ENCODE measurements at places on chromosomes 6 and 20.

DNA sequence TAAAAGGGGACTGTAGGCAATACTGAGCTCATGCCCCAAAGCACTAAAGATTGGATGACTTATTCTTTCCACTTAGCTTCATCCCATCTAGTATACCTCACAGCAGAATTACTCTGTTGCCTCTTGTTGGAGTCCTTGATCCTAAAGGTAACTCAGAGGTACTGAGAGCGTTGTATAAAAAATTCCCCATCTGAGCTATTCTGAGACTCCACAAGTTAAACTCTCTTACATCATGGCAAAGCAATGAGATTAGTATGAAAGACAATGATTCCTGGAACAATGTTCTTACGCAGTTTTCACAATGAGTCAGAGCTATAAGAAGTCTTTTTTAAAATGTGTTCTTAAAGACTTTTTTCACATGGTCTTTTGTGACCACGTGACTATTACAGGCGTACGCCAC, 370.1 kb downstream of the ADGRB3 start:
- no peak for DNase-seq

DNA sequence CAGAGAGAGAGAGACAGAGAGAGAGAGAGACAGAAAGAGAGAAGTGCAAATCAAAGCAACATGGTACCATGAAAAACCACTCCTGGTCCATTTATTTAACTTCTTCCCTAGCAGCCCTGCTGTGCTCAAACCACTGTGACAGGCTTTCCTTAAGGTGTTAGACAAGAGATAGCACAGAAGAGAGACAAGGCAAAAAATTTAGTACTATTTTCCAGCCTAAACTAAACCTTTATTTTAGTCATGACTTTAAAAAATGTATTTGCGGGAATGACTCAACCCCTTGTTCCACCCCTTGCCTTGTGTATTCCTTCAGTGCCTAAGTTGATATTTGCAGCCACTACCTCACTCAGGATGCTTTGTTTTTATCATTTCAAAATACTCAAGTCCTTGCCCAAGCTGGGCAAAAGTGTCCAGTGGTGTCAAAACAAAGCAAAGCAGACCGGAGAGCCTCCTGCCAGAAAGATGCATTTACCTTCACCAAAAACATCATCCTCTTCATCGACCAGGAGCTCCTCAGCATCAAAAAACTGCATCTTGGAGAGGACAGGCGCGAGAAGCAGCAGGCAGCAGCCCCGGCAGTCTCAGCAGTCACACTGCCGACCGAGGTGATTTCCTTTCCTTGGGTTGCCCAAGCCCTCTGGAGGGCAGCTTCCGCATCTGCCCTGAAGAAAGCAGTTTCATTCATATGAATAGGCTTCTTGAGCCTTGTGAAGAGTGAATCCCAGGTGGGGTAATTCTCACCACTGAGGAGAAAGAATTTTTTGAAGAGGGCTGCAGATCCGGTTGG, at the start of gene RIPOR2:
Gene RIPOR2 (minus strand): TSS at position 595 of the 787 bp plus-strand sequence. CDS start 62 bp downstream, at position 533.
- DNase-seq, result peak; percentile 74

DNA sequence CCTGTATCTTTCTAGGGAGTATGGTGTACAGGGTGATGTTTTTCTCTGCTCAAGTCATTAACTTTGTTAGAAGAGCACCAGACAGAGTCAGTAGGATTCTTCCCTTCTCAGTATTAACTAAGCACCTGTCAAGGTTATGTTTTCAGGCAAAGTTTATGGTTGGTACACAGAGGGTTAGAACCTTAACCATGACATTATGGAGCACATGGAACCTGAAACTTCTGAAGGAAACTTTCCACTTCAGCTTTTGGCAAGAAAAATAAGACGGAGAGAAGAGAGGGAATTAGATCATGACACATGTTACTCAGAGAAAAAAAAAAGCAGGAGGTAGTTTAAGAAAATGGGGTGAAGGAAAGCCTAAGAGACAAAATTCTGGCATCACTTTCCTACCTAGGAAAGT, 112.9 kb upstream of the PDE7B start:
- no peak for DNase-seq

DNA sequence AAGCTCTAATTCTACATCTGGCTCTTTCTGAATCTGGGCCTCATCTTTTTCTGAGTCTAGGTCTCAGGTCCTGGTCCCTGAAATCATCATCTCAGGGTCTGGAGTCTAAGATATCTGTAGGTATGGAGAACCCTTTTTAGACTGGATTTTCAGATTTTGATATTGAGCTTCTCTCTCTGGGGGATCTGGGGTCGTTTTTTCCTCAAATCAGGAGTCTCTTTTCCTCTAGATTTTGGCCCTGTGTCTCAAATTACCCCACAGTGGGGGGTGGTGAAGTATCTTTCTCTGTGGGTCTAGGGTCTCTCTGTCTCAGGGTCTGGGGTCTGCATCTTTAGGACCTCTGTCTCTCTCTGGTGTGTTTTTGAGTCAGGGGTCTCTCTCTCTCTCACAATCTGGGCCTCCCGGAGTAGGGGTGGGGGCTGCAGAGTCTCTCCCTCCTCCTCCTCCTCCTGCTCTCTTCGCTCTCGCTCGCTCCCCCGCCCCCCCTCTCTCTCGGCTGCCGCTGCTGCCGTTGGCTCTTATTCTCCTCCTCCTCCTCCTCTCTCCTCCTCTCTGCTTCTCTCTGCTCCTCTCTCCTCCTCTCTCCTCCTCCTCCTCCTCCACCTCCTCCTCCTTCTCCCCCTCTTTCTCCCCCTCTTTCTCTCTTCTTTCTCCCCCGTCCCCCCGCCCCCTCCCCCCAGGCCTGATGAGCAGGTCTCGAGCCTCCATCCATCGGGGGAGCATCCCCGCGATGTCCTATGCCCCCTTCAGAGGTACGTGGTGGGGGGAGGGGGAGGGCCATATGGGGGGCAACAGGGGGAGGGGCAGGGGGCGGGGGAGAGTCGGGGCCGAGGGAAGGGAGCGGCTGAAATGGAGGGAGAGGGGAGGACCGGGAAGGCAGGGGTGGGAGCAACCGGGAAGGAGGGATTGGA, at the start of gene SYNGAP1:
Gene SYNGAP1 (plus strand): TSS at position 486 of the 911 bp plus-strand sequence. CDS start 200 bp downstream, at position 686.
- no peak for DNase-seq

- no peak for DNase-seq
Measured at GRCh38 chr6:20182926-20183521, 29.2 kb downstream of the MBOAT1 start.

DNA sequence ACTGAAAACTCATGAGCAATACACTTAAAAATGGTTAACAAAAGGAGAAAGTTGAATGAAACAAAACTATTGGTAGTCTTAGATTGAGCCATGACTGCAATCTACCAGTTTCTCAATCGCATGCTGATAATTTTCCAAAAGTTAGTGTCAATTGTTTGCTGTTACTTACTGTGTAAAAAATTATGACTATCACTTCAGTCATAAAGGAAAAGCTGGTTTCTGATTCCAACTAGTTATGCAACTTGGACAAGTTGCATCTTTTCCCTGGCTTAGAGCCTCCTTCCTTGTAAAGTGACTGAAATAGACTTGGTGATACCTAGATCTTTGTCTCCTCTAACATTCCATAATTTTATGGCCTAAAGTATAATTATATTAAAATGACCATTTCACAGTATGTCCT, 88.3 kb upstream of the PAK5 start:
- no peak for DNase-seq

DNA sequence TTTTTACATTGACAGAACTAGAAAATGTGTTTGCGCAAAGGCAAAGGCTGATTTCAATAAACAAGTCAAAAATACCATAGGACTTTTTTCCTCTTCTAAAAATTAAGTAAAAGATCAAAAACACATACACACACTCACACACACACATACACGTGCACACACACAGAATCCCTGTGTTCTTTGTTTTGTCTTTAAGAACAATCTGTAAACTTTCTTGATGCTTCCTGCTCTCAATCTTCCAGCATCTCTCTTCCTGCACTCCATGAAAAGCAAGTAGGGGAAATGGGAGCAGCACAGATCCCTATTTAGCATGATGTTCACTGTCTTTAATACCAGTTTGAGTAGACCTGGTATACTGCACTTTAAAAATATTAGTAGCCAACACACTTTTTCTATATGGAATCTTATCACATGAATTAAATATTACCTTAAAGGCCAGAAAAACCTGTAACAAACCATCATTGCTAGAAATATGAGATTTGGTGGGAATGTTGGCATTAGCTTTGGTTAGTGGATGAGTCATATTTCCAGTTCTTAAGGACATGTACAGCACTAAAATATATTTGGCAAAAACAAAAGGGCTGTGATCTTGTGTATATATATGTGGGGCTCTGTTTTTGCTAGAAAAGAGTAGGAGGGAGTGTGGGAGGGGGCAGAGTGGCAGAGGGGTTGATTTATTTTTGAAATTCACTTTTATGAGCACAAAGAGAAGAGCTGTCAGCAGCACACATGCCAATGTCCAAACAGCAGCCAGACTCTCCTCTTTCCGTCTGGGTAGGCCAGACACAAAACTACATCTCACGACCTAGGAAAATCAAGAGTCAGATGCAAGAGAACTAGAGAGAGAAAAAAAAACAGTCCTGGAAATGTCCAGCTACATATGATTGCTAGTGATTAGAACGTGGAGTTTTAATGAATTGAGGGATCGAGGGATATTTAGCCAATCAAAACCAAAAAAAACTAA, 4.6 kb downstream of the PTPRK start:
- no peak for DNase-seq

- no peak for DNase-seq
Measured at GRCh38 chr6:108969776-108970175, 121.6 kb downstream of the ARMC2 start.

GRCh38 chr20:4828830-4829513, 107.3 kb downstream of the PRND start:
- peak; percentile 39 for DNase-seq

DNA sequence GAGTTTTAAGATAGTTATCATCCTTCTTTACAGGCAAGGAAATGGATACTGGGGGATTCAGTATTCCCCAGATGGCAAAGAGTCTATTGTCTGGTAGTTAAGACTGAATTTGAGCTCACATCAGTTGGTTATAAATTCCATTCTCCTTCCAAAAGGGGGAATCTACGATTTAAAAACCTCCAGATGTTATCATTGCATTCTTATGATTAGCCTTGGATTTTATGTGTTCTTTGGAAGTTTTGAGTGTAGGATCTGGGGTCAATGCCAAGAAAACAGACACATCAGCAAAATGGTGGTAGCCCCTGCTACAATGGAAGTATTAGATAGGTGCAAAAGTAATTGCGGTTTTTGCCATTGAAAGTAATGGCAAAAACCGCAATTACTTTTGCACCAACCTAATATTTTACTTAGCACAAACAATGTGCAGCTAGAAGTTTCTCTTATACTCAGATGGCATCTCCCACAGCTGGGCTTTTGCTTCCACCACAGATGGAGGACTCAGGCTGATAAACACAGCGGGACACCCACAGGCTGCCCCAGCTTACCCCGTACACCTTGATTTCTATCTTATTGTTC, 168.2 kb upstream of the RIN2 start:
- DNase-seq, result no peak

- DNase-seq, result no peak
Measured at GRCh38 chr6:152248980-152249379, 388.2 kb downstream of the SYNE1 start.

DNA sequence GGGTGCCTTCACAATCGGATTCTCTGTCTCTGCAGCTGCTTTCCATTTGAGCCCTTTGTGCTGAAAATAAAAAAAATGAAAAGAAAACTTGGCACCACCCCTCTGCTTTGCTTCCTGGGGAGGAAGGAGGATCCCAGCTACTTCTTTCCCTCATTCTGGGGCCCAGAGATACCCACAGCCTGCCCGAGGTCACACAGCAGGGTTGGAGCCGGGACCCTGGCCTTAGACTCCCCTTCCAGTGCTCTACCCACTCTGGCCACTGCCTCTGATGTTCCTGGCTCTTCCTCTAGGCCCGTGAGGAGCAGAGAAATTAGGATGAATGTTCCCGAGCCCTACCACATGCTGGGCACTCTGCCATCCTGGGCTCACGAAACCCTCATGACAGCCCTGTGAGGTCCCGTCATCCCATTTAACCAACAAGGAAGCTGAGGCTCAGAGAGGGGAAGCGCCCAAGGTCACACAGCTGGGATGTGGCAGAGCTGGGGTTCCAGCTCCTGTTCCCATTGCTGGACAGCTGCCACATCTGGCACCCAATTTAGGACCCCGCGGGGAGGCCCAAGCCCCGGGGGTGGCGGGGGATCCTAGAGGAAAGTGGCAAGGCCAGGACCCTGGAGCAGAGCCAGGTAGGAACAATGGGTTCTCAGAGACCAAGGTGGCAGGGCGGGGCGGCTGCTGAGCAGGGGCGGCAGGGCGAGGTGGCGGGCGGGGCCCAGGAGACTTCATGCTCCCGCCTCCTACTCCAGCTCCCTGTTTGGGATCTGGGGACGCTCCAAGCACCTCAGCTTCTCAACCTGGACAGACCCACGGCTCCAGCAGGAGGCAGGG, 76.6 kb downstream of the CEBPB start:
- peak; percentile 43 for DNase-seq

DNA sequence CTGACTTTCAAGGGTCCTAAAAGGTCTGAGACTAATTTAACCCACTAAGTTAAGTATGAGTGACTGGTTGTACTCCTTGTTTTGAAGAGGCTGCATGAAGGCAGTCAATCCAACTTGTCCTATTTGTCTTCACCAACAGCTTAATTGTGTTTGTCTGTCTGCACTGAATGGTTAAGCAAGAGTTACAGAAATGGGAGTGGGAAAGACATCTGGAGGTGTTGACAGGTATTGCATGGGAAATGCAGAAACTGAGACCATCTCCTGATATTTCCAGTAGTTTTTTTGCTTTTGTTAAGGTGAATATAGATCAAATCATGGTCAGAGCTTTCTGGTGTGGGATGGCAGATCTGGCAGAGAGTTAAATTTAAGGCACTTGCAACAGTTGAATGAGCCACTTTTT, 6.5 kb downstream of the FUT9 start:
- DNase-seq, result no peak

DNA sequence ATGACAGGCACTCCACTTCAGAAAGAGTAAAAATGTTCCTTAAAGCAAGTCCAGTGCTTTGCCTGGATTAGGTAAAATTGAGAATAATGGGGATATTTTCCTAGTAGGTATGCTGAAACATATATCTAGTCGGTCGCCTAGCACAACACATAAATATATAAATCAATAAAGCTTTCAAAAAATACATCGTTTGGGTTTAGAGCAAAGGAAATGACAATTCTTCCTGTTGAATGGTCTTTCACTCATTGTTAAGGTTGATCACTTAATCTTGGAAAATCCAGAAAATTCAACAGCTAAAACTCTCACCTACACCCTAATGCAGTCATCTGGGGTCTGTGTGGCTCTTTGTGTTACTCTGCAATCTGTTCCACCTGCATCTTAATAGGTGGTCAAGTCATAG, 13.9 kb downstream of the HAO1 start:
- no peak for DNase-seq

DNA sequence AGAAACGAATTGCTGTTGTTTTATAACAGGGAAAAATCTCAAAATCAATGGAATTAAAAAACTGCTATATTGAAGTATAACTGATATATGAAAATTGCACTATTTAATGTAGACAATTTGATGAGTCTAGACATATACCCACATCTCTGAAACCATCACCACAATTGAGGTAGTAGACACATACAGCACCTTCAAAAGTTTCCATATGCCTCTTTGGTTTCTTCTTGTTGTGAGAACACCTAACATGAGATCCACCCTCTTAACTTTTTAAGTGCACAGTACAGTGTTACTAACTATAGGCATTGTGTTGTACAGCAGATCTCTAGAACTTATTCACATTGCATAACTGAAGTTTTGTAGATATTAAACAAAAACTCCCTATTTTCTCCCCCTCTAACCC, 14.0 kb upstream of the SLC17A5 start:
- DNase-seq, result no peak

GRCh38 chr6:125188594-125189203, 35.1 kb downstream of the TPD52L1 start:
- DNase-seq, result no peak

- no peak for DNase-seq
Measured at GRCh38 chr6:135301304-135301703, 120.2 kb downstream of the MYB start.

GRCh38 chr20:2430538-2430937, 40.1 kb downstream of the SNRPB start:
- DNase-seq, result no peak
